ENCODE measurements at places on chromosomes 3 and 15.

DNA sequence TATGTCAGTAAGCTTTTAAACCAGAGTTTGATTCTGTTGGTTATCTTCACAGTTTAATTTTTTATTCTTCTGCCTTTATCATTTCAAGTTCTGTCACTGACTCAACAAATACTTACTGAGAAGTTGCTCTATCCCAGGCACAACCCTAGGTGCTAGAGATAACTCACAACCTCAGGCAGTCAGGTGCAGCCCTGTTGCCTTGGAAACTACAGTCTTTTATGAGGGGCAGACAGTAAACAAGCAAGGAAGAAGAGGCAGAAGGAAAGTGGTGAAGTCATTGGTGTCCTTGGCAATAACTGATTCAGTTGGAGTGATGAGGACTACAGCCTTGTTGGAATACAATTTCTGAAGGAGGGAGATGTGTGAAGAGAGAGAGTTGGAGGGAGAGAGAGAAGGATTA lies 142.1 kb upstream of the LRTM1 start:
- no peak for DNase-seq

GRCh38 chr15:34808016-34808415 lies 12.7 kb upstream of the ACTC1 start:
- no peak for DNase-seq

- DNase-seq = no peak
These were observed 143.7 kb downstream of the NR1D2 start for GRCh38 chr3:24088782-24089181.

DNA sequence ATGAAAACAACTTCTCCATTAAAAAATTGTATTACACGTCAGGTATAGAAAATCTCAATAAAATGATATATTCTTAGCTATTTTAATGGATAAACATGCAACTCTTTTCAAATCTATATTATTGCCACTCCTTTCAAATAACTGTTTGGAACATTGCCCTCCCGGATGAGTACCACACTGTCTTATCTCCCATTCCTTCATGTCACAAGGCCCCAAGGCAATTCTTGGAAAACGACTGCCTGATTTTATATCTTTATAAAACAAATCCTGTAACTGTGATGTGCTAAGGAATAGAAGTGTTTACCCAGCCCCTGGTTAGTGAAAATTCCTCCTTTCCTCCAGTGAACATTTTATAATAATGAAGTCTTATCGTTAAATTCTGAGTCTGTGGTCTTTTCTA lies 6.2 kb upstream of the ZNF619 start:
- DNase-seq = no peak

DNA sequence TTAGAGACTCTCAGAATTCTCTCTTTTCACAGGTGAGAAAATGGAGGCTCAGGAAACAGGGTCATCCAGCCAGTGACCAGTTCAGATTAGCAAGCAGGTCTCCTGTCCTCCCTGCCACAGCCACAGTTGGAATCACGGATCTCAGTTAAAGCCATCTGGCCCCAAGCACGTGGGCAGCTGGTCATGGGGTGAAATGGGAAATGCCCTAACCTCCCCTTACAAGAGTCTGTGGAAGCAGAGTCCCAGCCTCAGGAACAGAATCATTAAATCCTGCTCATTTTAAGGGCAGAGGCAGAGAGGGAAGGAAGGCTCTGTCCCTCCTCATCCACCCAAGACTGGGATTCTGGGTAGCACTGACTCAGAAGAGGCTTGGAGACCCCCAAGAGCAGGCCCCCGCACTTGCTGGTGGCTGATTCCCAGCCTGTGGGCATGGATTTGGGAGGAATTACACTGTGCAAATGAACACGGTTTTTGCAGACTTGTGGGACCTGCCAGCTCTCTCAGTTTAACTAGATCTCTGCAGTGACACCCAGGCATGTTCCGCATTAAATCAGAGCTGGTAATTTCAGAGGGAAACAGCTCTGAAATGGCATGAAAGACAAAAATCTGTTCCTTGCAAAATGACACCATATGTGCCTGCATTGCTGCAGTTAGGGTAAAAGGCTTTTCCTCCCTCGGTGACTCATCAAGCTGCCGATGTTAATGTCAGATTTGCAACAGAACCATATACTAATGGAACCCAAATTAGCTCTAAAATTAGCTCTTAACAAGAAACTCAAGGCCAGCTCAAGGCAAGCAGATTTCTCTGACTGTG lies 89.0 kb downstream of the BDH1 start:
- DNase-seq = no peak

GRCh38 chr15:68460166-68460565 lies 28.2 kb upstream of the ITGA11 start:
- DNase-seq = no peak

- DNase-seq = no peak
These were observed 10.6 kb downstream of the RAB7A start for GRCh38 chr3:128736601-128737000.

GRCh38 chr15:29870495-29871151 lies 48.4 kb upstream of the TJP1 start:
- DNase-seq = no peak
